Hematopoietic multipotent progenitor cell treated with erythropoietin and hydrocortisone succinate and interleukin-3 and kit ligand, for 6 days (in vitro differentiated cells): ENCODE measurements at places on chromosomes 1 and 21.

GRCh38 chr1:86423473-86423872, 498 bp upstream of the CLCA2 start:
- no peak for DNase-seq

- no peak for DNase-seq
Observed at GRCh38 chr1:159897962-159898361, 2.0 kb downstream of the CFAP45 start.

DNA sequence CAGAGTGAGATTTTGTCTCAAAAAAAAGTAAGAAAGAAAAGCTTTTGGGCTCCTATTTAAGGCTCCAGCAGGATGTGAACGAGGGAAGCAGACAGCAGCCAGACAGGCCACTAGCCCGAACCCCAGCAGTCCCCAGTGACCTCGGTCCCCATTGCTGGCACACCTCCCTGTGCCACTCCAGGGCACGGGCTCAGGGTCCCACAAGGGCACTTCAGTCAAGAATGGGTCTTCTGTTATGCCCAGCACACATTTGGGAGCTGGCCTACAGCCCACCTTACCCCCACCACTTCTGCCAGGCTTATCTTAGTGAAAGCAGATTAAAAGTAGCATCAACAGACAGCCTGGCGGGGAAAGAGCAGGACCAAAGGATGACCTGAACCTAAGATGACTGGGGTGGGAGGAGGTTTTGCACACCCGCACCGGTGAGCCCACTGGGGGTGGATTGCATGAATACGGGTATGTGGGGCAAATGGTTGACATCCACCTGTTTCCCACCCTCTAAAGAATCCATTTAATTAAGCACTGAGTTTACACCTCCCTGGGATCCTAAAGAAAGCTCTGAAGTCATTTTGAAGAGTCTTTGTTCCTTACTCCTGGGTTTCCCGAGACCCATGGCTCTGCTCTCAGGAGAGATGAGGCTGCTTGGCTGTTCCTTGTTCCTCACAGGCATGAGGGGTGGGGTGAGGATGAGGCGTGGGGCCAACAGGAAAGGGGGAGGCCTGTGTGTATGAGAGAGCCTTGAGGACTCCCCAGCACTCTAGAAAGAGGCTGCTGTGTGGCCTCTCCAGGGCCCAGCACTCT, 4.7 kb downstream of the CHI3L1 start:
- no peak for DNase-seq

GRCh38 chr21:23099185-23099584, 2101.0 kb downstream of the NCAM2 start:
- no peak for DNase-seq

DNA sequence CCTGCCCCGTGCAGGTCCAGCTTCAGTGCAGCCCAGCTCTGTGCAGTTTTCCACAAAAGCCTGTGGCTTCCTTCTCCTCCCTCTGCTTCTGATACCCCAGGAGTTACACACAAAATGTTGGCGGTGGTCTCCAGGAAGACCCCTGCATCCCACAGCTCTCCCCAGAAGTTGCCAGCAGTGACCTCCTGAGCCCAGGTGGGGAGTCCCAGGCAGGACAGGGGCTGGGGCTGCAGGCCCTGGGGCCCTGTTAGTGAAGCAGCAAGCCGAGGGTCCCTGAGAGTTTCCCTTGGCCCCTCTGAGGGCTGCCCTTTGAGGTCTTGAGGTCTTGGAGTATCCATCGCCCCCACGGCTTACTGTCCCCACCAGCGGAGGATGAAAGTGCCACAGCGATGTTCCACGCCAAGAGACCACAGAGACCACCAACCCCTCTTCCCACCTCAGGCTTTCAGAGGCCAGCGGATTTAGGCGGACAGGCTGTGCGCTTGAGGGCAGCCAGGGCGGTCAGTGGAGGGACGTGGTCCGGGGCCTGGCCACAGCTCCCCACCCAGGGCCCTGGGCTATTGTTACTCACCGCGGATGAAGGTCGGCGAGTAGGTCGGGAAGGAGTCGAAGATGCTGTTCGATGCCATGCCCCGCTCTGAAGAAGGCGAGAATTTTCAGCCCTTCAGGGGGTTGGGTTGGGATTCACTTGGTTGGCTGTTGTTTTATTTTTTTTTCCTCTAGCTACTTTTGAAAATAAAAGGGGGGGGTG, 34.0 kb upstream of the RUNX3 start:
- DNase-seq = no peak

GRCh38 chr21:42561762-42562650, 48.4 kb downstream of the SLC37A1 start:
- peak; percentile 19 for DNase-seq

GRCh38 chr1:75392278-75392677, 218.6 kb downstream of the SLC44A5 start:
- no peak for DNase-seq

DNA sequence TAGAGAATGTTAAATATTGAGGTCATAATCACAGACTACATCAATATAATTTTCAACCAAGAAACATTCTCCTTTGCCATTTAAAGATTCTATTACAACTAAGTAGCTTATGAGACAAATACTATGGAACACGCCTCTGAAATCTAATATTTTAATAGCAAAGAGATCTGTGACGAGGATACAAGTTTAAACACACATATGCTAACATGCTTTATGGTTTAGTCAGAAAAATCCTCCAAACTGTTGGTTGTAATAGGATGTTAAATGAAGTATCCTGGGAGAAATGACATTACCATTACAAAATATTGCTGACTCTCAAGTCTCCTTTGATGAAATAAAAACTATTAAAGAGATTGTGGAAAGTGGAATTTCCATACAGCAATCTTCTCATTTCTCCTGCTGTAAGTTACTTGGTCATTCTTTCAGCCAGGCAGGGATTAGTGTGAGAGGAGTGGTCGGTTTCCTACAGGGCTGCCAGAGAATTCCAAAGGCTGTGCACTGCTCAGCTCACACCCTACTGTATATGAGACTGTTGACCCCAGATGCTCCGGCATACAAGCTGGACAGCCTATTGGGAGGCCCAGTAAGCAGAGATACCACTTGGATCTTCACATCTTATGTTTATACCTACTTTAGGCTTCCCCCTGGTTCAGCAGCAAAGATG, 26.6 kb downstream of the SCYL3 start:
- DNase-seq = no peak

- DNase-seq = no peak
Observed at GRCh38 chr1:156813298-156813697, 3.4 kb downstream of the SH2D2A start.

DNA sequence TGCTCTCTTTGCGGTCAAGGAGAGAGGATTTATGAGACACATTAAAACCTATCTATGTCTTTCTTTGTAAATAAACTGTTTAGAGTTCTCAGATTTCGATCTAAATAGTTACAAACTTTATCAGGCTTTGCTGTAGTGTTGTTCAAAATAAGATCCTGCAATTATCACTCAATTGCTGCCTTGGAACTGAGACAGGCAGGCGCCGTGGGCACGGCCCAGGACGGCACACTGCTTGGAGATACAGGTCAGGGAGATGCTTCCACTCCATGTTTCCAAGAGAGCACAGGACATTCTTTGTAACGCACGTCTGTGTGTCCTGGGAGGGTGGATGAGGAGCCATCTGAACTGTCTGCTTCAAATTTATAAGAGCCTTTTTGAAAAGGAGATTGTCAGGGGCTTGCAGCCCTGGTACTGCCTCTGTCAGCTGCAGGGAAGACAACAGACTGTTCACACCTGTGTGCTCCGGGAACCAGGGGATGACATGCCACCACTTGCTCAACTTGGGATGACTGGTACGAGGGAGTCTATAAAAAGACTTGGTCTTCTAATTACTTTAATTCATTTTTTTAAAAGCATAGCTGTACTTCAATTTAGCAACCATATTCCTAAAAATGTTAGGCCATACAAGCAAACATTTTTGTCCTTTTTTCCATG, 472.9 kb upstream of the RUNX1 start:
- DNase-seq = no peak

DNA sequence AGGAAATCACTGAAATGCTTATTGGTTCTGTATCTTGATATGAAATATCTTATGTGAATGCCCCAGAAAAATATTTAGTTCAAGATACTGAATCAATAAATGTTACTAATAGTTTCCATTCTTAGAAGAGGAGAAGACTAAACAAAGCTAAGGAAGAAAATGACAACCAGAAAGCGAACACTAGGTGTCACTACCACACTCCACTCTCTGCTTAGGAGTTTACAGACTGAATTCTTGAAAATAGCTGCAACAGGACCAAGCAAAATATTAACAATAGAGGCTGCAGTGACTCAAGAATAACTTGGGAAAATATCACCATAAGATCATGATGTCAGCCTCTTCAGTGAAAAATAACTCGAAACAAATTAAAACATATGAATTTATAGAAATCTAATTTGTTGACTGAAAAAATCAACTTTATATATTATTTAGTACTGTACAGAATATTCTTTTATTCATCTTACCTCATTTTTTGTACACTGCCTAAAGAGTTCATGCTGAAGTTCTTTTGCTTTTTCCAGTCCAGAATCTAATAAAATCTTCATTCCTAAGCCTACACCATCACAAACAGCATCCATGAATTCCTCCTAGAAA, 61.6 kb downstream of the KIF14 start:
- DNase-seq = peak; percentile 70

DNA sequence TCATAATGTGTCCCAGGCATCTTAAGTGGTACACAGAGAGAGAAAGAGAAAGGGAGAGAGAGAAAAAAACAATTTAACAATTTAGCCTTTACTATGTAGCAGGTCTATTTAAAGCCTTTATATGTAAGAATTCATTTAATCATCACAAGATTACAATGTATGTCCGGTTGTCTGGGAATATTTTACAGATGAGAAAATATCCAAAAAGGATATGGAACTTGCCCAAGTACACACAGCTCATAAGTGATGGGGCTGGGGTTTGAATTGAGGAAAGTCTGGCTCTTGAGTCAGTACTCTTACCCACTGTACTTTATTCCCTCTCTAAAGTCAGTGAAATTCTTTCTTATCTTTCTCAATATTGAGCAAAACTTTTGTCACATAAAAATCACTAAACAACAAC, 104.6 kb downstream of the LYPLAL1 start:
- DNase-seq = no peak

GRCh38 chr1:45535988-45536766, 14.4 kb upstream of the AKR1A1 start:
- peak; percentile 15 for DNase-seq

DNA sequence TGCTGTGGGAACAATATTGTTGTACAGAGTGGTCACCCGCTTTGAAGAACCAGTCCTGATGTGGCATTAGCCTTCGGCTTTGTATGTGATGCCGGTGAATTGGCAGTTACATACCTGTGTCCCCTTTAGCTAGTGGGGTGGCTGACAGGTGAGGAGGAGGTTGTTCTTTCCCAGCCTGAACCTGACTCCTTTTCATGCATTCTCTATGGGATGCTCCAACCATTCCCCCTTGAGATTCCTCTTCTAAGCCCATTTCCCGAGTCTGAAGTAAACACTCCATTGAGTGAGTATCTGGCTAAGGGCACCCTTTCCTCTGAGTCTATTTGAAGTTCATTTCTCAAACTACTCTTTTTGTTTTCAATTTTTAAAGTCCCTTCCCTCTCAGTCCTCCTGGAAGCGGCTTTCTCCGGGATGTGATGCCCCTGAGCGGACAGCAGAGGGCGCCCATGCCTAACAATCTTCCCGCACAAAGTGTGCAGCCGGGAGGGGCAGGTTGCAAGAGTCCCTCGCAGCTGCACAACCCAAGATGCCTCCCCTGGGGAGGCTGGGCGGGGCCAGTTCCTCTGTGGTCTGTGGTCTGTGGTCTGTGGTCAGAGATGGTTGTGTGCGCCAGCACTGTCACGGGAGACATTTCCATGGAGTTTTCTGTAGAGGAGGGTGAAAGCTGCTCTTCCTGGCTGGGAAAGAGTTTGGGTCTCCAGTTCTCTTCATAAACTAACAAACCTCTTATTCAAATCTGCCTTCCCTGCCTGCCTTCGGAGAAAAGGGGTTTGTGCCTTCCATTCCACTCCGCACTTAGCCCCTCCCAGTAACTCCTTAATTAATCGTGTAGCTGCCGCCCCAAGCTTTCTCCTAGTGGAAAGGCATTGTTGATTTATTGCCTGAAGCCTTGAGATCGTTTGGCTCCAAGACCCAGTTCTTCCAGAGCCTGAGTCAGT, 36.4 kb upstream of the LMX1A start:
- DNase-seq = peak; percentile 95
